ENCODE measurements at places on chromosomes 12 and 14.

DNA sequence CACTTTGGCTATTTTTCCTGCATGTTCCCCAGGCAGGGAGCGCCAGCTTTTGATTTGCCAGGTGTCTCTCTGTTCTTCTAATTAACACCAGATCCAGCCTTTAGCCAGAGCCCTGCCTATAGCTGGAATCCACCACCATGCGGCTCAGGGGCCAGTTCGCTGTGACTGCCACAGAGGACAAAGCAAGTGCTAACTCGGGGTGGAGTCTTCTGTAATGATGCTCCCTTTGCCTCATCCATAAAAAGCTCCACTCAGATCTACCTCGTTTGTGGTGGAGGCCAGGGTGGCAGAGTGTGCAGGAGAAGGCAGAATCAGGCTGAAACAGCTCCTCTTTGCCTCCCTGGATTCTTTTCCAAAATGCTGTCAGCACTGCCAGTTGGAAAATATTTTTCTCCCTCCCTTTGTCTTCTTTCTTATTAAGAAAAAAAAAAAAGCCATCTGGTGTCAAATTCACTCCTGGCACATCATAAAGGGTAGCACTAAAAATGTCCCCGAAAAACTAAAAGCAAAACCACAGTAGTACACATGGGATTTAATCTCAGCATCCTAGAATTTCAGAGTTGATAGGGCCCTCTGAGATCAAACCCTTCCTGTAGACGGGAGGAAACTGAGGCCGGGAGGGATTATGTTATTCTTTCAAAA is 18.0 kb upstream of the CTDSP2 start:
- no peak for DNase-seq

GRCh38 chr12:90211017-90211416 is 502.4 kb upstream of the ATP2B1 start:
- no peak for DNase-seq

DNA sequence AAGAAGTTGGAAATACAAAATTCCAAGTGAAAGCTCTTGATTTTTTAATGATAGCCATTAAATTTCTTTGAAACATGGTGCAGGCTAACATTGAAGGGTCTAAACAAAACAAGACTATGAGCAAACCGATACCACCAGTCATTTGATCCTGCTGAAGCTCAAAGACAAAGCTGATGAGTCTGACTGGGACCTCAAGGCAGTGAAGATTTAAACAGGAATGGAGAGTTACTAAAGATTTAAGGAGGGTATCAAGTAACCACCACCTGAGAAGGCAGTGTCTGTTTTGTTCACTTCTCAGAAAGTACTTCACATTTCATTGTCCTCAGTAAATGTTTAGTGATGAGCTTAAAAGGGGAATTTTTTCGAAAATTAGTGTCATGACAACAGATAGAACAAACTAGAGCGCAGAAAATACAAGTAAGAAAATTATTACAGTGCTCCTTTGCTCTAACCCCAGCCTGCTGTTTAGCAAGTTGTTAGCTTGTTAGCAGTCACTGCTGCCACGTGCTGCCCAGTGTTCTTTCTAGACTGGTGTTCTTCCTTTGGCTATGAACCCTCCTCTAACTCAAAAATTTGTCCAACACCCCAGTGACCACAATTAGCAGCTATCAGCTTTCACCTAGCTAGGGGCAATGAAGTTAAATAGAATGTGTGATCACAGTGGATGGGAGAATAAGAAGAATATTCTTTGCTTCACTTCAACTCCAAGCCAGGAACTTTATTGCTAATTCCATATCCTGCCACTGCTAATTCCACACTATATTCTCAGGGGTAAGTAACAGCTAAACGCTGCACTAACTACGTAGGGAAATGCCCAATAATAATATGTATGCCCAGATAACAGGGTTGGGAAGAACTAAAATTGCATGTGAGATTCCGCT is 41.1 kb downstream of the YAF2 start:
- DNase-seq = no peak

DNA sequence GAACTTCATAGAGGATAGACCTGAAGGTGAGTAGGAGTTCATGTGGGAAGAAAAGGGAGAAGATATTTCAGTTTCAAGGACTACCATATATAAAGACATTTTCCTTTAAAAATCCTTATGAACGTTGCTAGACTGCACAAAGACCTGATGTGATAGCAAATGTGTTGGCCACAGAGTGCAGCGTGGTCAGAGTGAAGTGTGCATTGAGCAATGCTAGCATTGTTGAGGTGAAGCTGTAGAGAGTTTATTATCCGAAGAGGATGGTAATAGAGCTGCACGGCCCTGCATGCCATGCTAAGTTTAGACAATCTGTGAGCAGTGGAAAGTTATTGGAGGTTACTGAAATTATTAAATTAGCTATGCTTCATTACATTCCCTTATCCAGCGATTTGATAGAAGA is 413.0 kb downstream of the CCDC91 start:
- DNase-seq = no peak

- DNase-seq = no peak
Observed at GRCh38 chr14:41154143-41154807, 452.4 kb upstream of the LRFN5 start.

GRCh38 chr12:106240821-106241220 is 7.0 kb downstream of the CKAP4 start:
- no peak for DNase-seq

DNA sequence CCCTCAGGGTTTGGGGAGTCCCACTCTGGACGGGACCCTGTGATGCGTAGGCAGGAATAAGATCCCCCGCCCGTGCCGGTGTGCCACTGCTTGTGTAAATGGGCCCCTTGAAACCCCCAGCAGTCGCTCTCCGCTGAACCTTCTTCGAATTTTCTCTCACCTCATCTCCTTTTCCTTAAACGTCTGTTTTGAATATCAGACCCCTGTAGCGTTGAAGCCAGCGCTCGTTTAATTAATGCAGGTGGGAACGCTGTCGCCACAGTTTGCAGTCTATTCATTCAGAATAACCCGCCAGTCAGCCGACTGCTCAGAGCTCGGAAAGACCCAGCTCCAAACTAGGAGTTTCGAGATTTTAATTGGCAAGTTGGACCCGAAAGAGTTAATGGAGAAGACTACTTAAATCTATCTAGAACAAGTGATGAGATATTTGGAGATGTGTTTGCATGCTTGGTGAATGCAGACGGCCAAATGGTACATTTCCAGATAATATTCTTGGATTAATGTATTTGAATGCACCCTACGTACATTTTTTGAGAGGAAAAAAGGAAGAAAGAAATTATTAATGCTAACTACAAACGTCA is 739 bp upstream of the PPP2R5E start:
- DNase-seq = no peak

- peak; percentile 15 for DNase-seq
Observed at GRCh38 chr12:119412811-119413794, 78.6 kb downstream of the CCDC60 start.

- no peak for DNase-seq
Observed at GRCh38 chr14:68497011-68497410, 295.9 kb downstream of the ZFP36L1 start.
